Endodermal cell (in vitro differentiated cells): ENCODE measurements at places on chromosomes 13 and 19. TPM values are rescaled to one million over a fixed set of nuclear protein-coding genes. Genes with fewer than 3 reads are reported as not detected.

- DNase-seq, result peak; percentile 49
- H3K27ac ChIP-seq, result no peak overlapping the region
- no peaks in the 10 kb centered on the region for H3K4me1 ChIP-seq
- peaks cover 57% of the 10 kb centered on the region for H3K36me3 ChIP-seq
Measured at GRCh38 chr13:94617389-94618000, 15.8 kb downstream of the GPR180 start.

- no peak for DNase-seq
- peaks cover 3% of the 10 kb centered on the region for H3K36me3 ChIP-seq
- H3K4me1 ChIP-seq, result no peaks in the 10 kb centered on the region
- peak overlapping the region; percentile 44 for H3K27ac ChIP-seq
- H3K27me3 ChIP-seq, result no peaks in the 10 kb centered on the region
- no peak overlapping the region for H3K4me3 ChIP-seq
Measured at GRCh38 chr13:113822956-113823744, 40.7 kb downstream of the GAS6 start.

DNA sequence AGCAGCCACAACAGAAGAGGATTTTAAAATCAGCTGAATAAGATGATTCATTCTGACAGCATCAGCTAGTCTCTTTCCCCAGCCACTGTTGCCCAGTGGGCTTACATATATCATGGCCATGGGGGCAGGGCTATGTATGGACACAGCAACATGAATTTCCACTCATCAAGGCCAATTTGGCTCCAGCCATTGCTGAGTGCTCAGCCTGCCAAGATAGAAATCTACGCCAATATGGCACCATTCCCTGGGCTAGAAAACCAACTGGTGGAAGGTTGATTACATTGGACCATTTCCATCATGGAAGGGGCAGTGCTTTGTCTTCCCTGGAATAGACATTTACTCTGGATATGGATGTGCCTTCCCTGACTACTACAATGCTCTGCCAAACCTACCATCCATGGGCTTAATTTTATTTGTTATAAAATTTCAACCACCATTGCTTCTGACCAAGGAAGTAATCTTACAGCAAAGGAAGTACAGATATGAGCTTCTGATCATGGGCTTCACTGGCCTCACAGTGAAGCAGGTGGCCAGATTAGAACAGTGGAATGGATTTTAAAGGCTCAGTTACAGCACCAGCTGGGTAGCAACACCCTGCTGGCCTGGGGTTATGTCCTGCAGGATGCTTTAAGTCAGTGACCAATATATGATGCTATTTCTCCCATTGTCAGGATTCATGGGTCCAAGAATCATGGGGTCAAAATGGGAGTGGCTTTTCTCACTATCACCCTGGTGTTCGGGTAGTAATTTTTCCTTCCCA, 9.8 kb upstream of the ALOX5AP start:
- DNase-seq, result peak; percentile 5
- H3K27me3 ChIP-seq, result no peaks in the 10 kb centered on the region

- H3K4me3 ChIP-seq, result peak overlapping the region; percentile 48
- H3K27ac ChIP-seq, result no peak overlapping the region
- H3K4me1 ChIP-seq, result no peaks in the 10 kb centered on the region
- no peak for DNase-seq
- no peaks in the 10 kb centered on the region for H3K27me3 ChIP-seq
- H3K36me3 ChIP-seq, result no peaks in the 10 kb centered on the region
Measured at GRCh38 chr19:41225238-41226052, 6.4 kb downstream of the AXL start.

GRCh38 chr19:48318286-48318987, 6.9 kb upstream of the EMP3 start:
- no peaks in the 10 kb centered on the region for H3K36me3 ChIP-seq
- H3K27me3 ChIP-seq, result no peaks in the 10 kb centered on the region
- no peak overlapping the region for H3K27ac ChIP-seq
- DNase-seq, result peak; percentile 72
- H3K4me3 ChIP-seq, result no peak overlapping the region

- H3K36me3 ChIP-seq, result peaks cover 83% of the 10 kb centered on the region
- DNase-seq, result no peak
- H3K4me3 ChIP-seq, result no peak overlapping the region
Measured at GRCh38 chr13:98439896-98440295, 137.0 kb downstream of the STK24 start.

DNA sequence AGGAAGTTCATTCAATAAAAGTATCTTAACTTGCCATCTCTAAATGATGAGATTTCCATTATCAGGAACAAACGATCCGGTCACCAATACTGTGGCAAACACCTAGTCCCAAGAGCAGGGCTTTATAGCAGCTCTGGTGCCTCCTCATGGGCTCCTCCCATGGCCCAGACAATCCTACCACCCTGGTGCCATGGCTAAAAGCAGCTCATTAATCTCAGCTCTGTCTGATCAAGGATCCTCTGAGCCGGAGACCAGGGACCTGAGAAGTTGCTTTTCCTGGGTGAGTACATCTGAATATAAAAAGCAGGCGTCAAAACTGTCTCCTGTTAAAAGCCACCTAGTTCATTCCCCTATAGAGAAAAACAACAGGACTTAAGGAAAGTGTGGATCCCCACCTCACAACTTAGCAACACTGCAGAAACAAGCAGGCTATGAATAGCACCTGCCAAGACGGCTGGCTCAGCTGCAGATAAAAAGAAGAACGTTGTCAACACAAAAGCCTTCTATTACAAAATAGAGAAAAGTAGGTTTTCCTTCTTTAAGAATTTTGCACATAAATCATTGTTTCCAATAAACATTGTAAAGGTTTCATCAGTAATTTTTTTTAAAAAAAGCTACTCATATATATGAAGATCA, 30.3 kb downstream of the TSHZ3 start:
- H3K27me3 ChIP-seq, result no peaks in the 10 kb centered on the region
- DNase-seq, result peak; percentile 66
- no peak overlapping the region for H3K4me3 ChIP-seq
- peaks cover 20% of the 10 kb centered on the region for H3K4me1 ChIP-seq
- no peak overlapping the region for H3K27ac ChIP-seq

VSIG10L gene
- 11.4 and 11.5 TPM in 2 replicates for total RNA-seq

NKG7 gene
- not detected in 2 replicates for total RNA-seq

FFAR2 gene
- not detected in 3 replicates for total RNA-seq

GJB6 gene
- not detected in 3 replicates for total RNA-seq

KLK14 gene
- total RNA-seq, result 0.20 and 0.55 TPM in 2 replicates

ZNF471 gene
- 2.7 to 3.8 TPM (median 3.1 TPM) in 3 replicates for total RNA-seq
